EH (cell line): ENCODE measurements at places on chromosomes 16 and 17.

DNA sequence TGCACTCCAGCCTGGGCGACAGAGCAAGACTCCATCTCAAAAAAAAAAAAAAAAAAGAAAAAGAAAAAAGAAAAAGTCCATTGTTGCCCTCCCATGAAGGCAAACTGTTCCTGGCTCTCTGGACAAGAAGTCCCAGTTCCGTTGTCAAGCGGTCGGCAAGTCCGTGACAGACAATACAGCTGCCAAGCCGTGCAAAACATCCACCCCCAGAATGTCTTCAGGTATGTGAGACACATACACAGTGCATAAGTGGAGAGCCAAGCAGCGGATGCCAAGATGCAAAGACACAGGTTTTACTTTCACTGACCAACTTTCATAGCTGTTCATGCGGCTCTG lies 33.6 kb upstream of the APPBP2 start:
- DNase-seq = no peak

GRCh38 chr16:73093146-73094144 lies 45.5 kb upstream of the ZFHX3 start:
- peak; percentile 73 for DNase-seq

GRCh38 chr16:28834349-28834748 lies 11.6 kb downstream of the ATXN2L start:
- no peak for DNase-seq

DNA sequence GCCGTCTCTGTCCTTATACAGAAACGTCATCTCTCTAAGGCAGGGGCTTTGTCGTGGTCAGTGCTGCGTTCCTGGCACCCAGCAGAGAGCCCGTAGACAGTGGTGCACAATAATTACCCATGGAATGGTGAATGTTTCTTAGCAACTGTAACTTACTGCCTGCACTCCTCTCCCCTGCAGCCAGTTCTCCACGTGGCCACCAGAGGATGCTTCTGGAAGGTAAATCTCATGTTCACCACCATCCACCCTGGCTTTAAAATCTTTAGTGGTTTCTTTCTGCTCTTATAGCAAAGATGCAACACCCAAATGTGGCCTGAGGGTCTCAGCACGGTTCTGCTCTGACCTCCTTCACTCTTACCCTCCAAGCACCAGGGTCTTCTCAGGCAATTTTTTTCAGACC lies 150.8 kb downstream of the GRIN2A start:
- DNase-seq = peak; percentile 18

DNA sequence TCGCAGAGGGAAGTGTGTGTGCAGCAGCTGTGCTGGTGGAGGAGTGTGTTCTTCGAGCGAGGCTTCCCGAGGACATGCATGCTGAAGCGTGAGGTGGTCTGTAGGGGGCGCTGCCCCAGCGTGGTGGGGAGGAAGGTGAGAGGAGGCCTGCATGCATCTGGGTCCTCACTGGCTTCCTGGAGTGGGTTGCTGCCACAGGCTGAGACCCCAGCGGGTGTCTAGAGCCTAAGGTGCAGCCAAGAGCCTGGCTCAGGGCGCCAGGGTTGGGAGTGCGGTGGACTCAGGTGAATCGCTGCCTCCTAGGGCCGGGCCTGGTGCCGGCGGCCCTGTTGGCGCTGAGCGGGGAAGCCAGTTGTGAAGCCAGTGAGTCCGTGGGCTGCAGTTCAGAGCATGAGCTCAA lies 7.5 kb upstream of the HSD3B7 start:
- DNase-seq = no peak
